ENCODE measurements at places on chromosomes 12 and 14.

DNA sequence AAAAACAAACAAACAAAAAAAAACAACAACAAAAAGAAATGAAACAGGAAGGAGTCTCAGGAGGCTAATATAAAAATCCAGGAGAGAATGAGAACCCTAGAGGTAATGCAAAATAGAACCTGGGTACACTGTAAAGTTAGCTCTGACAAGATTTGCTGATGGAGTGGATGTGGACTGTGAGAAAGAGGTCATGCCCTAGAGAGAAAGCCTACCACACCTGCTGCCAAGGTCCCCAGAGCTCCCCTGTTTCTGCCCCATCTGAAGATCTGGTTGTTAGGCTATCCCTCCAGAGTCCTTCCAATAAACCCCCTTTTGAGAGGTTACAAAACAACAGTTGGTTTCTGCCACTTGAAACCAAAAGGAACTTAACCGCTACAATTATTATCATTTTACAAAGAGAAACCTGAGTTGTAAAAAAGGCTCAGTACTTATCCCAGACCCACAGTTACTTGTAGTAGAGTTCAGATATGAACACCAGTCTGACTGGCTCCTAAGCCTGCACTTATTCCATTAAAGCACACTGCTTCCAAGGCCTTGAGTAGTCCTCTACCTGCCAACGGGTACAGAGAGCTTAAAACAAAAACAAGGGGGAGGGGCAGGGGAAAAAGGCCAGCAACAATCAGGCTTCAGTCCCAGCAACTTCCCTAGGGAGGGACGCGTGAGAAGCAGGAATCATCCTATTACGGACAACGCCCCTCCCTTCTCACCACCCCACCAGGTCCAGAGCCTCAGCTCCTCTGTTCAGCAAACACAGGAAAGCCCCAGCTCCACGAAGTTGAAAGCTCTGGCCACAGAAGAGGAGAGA is 27.7 kb downstream of the PPP1R13B start:
- no peak for DNase-seq

DNA sequence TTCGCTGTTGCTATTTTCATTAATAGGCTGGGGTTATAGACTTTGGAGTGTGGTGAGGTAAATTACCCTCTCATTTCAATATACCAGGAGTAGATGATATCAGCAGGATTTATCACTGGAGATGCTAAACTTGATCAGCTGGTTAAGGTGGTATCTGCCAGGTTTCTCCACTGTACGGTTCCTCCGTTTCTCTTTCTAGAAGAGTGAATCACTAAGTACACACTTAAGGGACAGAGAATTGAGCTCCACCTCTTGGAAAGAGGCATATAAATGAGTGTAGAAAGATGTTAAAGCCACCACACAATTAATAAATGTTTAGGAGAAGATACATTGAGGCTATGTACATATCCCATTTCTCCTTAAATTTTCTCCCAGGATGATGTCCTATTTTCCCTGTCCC is 277.4 kb upstream of the GRIP1 start:
- no peak for DNase-seq

- no peak for DNase-seq
Observed at GRCh38 chr14:83559721-83560120, 1970.2 kb upstream of the FLRT2 start.

- no peak for DNase-seq
Observed at GRCh38 chr12:49925433-49926204, 21.9 kb upstream of the FAIM2 start.

- no peak for DNase-seq
Observed at GRCh38 chr12:29563636-29564035, 66.2 kb upstream of the OVCH1 start.

DNA sequence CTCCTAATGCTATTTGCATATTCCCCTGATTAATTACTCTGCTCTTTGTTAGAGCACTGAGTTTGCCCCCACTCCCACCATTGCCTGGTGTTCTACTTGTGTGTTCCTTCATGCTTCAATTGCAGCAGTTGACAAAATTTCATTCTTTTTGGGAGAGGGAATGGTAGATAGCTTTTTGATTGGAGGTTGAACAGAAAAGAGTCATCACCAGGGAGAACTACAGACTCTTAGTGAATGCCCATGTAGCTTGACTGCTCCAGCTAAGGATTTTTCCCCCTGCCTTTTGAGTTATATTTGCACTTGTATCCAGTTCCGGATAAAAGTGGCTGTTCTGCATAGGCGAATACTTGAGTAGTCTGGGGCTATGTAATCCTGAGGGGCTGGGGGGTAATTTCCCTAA is 183.9 kb downstream of the ETNK1 start:
- DNase-seq = no peak

GRCh38 chr12:5912011-5912410 is 33.0 kb downstream of the ANO2 start:
- no peak for DNase-seq

GRCh38 chr12:106039242-106039641 is 99.5 kb downstream of the NUAK1 start:
- DNase-seq = no peak

DNA sequence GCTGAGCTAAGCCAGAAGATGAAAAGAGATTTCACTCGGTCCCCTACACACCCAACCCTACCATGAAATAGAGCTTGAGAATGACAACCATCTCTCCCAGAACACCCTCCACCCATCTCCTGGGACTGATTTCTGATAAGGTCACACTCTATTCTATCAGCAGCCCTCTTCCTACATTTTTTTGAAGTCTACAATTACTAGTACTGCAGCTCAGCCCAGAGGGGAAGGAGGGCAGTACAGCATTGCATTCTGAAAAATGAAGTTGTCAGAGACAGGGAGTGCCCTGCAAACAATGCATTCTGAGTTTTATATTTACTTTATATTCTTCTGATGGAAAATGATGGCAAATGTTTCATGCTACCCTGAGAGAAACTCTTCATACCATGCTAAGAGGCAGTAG is 318.5 kb downstream of the BCAT1 start:
- peak; percentile 12 for DNase-seq

- DNase-seq = no peak
Observed at GRCh38 chr12:127230843-127231260, 1036.1 kb upstream of the TMEM132C start.

- no peak for DNase-seq
Observed at GRCh38 chr12:124795081-124795948, 68.3 kb downstream of the SCARB1 start.

GRCh38 chr14:50366115-50366514 is 30.6 kb downstream of the CDKL1 start:
- no peak for DNase-seq

GRCh38 chr12:49703647-49704137 is 3.5 kb downstream of the FMNL3 start:
- peak; percentile 30 for DNase-seq

- DNase-seq = no peak
Observed at GRCh38 chr12:21336656-21337055, 1.9 kb upstream of the SLCO1A2 start.

- peak; percentile 10 for DNase-seq
Observed at GRCh38 chr14:64761441-64762043, 57.3 kb downstream of the PLEKHG3 start.

- peak; percentile 55 for DNase-seq
Observed at GRCh38 chr12:92927055-92927435, 2.0 kb downstream of the EEA1 start.
